Foreskin melanocyte (primary cell): ENCODE measurements at places on chromosomes 5 and 9.

GRCh38 chr9:4701526-4701925 is 22.2 kb downstream of the CDC37L1 start:
- DNase-seq: no peak

GRCh38 chr5:11281842-11282241 is 520.8 kb upstream of the DAP start:
- DNase-seq: no peak

DNA sequence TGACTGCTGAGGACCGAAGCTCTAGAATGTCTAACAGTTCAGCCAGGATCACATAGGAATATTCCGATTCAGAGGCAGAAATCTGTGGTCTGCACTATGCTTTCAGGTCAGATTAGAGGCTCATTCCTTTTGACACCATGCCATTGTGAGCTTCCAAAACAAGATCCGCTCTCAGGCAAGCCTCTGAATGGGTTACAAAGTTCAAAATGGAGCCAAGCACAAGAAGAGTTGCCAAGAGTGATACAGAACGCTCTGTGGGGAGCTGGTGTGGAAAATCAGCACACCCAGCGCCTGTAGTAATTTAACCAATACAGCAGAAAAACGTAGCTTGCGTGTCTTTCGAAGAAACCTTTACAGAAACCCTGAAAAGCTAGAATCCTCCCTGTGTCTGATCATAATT is 33.3 kb upstream of the FAT2 start:
- DNase-seq: no peak

GRCh38 chr5:72079288-72079687 is 28.0 kb upstream of the MAP1B start:
- DNase-seq: no peak

- peak; percentile 45 for DNase-seq
Measured at GRCh38 chr9:130682421-130683121, 11.0 kb upstream of the EXOSC2 start.

GRCh38 chr9:119283078-119283794 is 86.0 kb downstream of the BRINP1 start:
- no peak for DNase-seq

DNA sequence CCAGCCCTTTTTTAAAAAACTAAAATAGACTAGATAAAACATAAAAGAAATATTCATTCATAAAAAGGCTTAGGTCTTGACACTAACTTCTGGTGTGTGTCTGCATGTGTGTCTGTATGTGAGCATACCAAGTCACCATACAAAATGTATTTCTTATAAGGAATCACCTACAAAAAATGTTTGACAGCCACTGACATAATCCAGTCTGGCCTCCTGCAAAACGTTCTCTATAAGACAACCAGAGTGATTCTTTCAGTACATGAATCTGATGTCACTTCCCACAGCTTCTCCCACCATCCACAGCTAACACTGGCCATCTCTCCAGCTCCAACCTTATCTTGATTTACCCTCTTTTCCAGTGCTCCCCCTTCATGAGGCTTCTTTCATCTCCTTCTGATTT is 192.3 kb downstream of the TLE1 start:
- no peak for DNase-seq

DNA sequence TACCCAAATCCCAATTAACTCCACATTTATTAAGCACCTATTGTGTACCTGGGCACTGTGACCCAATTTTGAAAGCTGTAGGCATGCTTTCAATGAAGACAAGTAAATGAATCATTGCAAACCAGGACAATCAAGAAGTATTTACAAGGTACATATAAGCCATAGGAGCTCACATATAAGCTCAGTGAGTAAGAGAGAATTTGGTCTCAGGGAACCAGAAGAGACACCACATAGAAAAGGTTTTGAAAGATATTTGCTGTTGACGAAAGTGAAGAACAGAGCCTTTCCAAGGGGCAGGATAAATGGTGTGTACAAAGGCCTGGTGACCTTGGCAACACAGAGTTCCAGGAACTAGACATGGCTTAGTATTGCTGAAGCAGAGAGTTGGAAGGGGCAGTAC is 187.6 kb downstream of the CD180 start:
- DNase-seq: no peak

GRCh38 chr5:177382423-177383029 is 1.7 kb upstream of the SLC34A1 start:
- DNase-seq: no peak

- peak; percentile 50 for DNase-seq
Measured at GRCh38 chr9:92208693-92209524, 84.6 kb downstream of the IARS1 start.

GRCh38 chr5:138699482-138699881 is 53.7 kb upstream of the CTNNA1 start:
- no peak for DNase-seq

DNA sequence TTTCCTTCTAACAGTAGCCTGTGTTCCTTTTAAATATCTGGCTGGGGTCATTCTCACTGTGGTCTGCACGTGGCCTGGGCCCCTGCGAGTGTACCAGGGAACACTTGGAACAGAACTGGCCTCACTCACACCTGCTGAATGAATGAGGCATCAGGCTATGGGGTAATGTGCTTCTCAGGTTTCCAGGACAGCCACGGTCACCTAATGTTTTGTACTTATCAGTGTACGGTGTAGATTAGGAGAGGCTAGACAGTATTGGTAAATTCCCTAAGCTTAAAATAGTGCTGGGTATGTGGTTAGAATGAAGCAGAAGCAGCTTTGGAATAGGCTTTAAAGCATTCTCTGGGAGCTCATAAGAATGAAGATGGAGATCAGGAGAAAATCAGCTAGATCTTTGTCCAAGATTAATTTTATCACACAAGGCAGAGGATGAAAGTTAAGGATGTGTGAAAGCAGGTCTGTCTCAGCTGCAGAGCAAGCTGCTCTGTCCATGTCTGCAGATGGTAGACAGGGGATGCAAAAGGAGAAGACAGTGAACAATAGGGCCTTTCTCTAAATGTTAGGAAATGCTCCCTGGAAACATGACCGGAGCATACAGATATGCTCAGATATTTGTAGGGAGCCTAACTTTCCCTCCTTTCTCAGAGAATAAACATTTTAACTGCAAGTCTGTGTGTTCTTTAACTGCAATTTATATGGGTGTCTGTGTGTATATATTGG is 267.5 kb downstream of the NR3C1 start:
- DNase-seq: peak; percentile 44

GRCh38 chr5:106380736-106381135 is 1290.0 kb downstream of the EFNA5 start:
- peak; percentile 35 for DNase-seq

GRCh38 chr9:93053781-93054331 is 4.6 kb upstream of the SUSD3 start:
- DNase-seq: no peak

DNA sequence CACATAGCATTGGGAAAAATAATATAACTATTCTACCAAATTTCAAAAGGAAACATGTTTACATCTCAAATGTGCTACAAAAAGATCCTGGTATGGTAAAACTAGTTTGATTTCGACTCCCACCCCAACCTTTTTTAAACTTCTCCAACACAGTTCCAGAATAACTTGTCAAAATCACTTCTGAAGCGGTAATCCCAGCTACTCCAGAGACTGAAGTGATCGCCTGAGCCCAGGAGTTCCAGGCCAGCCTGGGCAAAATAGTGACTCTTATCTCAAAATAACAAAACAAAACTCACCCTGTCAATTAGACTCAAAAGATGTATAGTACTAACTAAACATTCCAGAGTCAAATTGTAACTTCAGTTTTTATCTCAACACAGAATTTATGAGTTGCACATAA is 71.3 kb upstream of the RNF38 start:
- DNase-seq: no peak

- DNase-seq: no peak
Measured at GRCh38 chr5:55918087-55919035, 67.2 kb downstream of the IL31RA start.

- DNase-seq: no peak
Measured at GRCh38 chr9:134422301-134423090, 96.2 kb downstream of the RXRA start.

DNA sequence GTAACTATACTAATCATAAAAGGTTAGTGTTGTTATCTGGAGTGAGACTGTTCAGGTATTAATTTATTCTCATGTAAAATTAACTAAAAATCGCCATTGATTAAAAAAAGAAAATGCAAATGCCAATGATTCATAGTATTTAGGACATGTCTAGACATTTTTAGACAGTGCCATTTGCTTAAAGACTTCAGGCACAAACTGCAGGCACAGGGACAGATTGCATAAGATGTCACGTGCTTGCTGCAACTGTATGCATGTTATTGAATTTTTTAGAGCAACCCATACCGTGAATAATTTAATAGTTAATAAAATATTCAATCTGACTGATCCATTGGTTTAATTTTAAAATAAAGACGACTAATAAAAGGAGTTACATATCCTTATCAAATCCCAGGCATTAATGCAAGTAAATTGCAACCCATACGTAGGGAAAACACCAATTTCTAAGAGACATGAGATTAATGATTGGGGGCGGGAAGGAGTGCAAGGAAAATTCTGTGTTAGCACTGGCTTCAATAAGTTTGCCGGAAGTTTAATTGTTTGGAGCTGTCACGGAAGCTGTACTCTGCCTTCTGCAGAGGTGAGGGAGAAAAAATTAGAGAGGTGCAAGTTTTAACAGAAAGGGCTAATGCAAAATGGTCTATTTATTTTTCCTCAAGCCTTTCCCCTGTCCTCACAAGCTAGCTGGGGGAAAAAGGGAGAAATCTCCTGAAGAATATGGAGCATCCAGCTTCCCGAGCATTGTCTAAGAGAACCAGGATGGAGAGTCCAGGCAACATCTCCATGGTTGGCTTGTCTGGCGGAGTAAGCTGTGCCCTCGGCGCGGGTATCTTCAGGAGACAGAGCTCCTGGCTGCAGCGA is 2.9 kb downstream of the EDIL3 start:
- DNase-seq: no peak

DNA sequence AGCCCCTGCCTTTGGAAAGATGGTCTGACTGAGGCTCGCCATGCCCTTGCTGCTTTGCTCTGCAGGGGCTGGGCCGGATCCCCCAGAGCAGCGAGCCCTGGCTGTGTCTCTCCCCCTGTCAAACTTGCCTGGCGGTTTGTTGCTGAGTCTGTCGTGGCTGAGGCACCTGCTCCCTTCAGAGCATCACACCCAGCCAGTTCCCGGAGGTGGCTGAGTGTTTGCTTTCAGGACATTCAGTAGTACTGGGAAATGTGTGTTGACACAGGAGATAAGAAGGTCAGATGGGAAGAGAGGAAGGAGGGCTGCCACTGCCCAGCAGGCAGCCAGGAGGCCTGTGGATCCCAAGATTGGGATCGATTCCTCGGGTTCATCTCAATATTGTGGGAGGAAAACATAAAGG is 62.9 kb downstream of the GADD45G start:
- DNase-seq: no peak
